ENCODE measurements at places on chromosomes 7 and 10.

DNA sequence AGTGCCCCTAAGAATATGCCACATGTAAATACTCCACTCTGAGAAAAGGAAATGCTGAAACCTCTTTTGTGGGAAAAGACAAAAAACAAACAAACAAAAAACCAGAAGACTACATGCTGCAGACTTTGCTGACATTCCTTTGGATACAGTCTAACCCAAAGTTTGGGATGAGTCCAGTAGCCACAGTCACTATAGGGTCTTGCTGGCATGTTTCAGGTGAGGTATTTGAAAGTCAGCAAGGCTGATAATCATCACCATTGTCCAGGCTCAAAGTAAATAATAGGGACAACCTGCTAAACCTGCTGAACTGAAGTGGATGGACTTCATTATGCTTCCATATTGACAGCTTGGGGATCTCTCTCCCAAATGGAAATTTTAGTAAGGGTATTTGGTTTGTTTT is 1087.0 kb upstream of the LRRTM3 start:
- DNase-seq: no peak

DNA sequence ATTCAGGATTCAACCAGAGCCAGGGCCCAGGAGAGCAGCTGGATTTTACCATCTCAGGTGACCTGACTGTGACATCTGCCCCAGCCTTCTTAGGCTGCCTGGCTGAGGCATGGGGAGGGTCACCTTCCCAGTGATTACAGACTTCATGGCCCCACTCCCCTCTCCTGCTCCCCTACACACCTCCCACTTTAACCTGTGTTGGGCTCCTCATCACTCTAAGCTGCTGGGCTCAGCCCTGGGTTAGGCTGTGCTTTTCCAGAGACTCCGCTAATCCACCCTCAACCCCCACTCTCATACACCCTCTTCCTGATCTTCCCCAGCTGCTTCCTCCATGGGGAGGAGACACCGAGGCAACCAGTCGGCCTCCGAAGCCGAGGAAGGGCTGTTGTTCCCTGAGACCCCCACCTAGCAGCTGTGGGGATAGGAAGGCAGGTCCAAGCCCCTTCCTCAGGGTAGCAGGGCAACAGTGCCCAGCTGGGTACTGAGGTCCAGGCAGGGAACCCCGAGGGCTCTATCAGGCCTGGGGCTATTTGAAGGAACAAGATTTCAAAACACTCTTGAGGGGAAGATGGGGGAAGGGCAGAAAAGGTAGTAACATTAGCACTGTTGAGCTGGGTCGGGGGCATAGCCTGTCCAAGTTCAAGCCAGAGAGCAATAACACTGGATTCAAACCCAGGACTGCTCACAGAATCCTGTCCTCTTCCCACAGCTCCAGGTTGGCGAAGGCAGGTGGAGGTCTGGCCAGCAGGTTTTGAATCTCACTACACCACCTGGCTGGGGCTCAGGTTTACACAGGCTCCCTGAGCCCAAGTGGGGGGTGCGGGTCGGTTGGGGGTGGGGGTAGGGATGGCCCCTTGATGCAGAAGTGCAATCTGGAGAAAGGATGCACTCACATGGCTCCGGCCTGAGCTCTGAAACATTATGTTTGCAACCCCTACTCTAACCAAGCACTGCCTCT is 1.8 kb downstream of the IMPDH1 start:
- peak; percentile 48 for DNase-seq

DNA sequence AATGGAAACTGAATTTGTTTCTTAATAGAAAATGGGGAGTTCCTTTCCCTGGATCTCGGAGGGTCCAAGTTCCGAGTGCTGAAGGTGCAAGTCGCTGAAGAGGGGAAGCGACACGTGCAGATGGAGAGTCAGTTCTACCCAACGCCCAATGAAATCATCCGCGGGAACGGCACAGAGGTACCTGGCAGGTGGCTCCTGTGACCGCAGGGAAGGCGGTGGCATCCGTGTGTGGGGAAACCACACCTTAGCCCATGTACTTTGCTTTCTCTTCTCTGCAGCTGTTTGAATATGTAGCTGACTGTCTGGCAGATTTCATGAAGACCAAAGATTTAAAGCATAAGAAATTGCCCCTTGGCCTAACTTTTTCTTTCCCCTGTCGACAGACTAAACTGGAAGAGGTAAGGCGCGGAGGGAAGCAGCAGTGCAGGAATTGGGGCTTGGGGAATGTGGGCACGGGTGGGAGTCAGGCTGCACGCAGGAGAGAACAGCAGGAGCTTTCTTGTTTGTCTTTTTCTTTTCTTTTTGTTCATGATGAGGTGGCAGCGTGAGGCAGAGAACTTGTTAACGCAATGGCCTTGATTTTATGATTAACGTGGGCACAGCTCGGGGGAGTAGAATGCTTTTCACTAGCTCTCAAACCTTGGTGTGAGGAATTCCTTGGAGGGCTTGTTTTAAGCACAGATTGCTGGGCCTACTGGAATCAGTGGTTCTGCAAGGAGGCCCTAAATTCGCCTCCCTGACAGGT is 12.8 kb downstream of the HKDC1 start:
- DNase-seq: no peak

DNA sequence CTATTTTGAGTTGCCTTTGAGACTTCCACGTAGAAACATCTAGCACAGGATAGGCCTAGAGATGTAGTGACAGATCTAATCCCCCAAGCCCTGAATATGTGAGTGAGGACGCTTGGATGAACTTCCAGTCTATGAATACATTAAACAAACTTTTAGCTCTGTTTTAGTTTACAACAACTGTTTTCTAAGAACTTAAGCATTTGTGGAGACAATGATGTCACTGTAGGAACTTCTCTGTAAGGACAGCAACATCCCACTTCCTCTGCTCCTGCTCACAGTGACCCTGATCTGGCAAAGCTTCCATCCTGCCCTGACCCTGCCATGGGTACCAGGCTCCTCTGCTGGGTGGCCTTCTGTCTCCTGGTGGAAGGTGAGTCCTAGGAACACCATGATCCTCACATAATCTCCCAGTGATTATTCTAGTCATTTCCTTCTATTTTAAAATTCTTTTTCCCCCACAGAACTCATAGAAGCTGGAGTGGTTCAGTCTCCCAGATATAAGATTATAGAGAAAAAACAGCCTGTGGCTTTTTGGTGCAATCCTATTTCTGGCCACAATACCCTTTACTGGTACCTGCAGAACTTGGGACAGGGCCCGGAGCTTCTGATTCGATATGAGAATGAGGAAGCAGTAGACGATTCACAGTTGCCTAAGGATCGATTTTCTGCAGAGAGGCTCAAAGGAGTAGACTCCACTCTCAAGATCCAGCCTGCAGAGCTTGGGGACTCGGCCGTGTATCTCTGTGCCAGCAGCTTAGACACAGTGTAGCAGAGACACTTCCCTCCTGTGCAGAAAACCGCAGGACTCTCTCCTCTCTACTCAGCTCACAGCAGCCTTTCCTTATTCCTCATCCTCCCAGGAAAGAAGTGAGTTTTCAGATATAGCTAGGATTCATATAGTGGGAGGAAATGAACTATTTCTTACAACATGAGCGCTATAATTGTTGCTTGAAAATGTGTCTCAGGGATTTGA is 194.4 kb upstream of the PRSS1 start:
- no peak for DNase-seq

GRCh38 chr7:3336042-3336665 is 35.1 kb downstream of the SDK1 start:
- no peak for DNase-seq

DNA sequence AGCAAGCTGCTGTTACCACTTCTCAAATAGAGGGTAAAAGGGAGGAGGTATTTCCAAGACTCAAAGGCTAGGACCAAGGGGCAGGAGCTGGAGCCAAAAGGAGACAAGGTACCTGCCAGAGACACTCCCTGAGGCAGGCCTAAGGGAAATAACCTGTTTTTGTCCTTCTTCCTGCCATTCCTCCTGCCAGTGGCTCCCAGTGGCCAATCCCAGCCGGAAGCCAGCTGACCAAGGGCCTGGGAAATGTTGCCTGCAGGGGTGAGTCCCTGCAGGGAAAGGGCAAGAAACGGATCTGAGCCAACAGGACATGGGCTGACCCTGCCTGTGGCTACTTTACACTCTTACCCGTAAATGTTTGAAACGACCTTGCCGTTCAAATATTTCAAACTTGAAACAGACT is 3.5 kb downstream of the CYTH3 start:
- no peak for DNase-seq

DNA sequence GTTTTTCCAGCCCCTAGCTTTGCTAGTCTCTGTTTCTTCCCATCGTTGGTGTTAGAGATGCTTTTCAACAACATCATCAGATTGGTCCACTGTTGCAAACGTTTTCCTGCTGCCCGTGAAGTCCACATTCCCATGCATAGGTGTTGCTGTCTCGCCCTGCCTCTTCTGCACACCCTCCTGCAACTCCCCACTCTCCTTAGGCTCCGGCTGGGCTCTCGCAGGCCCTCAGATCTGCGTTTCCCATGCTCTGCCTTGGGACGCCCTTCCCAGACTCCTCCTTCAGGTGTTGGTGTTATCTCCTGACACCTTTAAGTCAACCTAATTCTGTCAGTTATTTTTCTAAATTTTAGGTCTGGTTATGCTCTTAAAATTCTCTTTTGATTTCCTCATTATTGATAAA is 55.0 kb downstream of the ZMYND11 start:
- DNase-seq: no peak

- no peak for DNase-seq
Measured at GRCh38 chr7:102389810-102390209, 6.4 kb upstream of the PRKRIP1 start.

- DNase-seq: no peak
Measured at GRCh38 chr7:32639122-32639521, 143.8 kb downstream of the AVL9 start.

DNA sequence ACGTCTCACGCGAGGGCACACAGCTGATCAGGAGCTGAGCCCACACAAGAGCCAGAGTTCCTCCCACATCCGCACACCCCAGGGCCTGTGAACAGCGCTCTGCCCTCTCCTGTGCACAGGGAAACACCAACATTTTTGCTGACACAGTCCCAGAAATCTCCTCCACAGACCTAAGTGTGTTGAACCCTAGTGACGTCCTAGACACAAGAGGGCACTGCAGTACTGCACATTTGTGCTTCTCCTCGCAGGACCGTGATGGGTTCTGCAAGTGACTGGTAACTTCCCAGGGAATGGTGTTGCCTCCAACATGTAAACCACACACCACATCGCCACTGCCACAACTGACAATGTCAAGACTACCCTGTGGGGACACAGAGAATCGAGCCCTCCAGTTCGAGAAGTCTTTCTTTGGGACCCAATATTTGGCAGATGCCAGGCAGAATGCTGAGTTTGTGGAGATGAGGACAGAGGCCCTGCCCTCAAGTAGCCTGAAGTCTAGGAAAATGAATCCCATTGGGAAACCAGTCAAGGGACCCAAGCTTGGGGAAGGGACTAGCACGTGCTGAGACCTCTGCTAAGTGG is 170.3 kb downstream of the PAXIP1 start:
- DNase-seq: peak; percentile 40

- peak; percentile 21 for DNase-seq
Measured at GRCh38 chr7:148697256-148698006, 1.3 kb upstream of the CUL1 start.

DNA sequence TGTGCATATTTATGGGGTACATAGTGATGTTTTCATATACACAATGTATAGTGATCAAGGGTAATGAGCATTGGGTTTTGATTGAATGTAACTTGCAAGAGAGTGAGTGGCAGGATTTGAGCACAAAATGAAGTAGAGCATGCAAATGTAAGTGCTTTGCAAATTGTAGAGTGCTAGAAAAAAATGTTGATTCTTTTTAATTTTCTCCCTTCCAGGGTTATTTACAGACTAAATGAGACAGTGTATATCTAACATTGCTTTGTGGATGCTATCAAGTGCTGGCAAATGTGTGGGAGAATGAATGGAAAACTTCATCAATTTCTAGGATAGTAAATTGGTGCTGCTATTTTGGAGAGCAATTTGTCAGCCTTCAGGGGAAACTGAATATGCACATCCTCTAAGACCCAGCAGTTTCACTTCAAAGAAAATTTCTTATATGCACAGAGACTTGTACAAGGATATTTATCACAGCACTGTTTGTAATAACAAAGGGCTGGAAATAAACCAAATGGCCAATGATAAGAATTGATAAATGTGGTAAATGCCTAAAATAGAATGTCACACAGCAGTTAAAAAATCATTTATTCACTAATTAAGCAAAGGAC is 120.6 kb upstream of the PLPP4 start:
- no peak for DNase-seq

GRCh38 chr7:18352339-18353255 is 143.0 kb upstream of the HDAC9 start:
- DNase-seq: peak; percentile 63

GRCh38 chr7:111071556-111071955 is 19.4 kb upstream of the LRRN3 start:
- DNase-seq: no peak

- DNase-seq: no peak
Measured at GRCh38 chr7:31720366-31720765, 33.4 kb downstream of the PPP1R17 start.

GRCh38 chr7:130950741-130951140 is 216.7 kb upstream of the KLF14 start:
- no peak for DNase-seq

DNA sequence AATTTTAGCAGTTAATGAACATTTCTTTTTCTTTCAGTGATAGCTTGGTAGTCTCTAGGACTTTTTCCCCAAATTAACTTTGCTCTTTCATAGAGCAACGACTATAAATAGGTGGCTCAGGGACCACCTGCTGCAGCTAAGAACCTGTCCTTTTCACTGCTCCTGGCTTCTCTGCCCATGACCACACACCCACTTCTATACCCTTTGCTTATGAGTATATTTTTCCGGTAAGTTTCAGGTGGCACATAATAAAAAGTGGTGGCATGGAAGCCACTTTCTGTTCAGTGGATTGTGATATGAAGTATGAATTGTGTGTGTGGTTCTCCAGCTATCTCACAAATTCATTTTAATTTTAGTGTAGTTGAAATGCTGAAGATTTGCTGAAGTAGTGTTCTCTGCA is 1.2 kb downstream of the ING3 start:
- DNase-seq: no peak

DNA sequence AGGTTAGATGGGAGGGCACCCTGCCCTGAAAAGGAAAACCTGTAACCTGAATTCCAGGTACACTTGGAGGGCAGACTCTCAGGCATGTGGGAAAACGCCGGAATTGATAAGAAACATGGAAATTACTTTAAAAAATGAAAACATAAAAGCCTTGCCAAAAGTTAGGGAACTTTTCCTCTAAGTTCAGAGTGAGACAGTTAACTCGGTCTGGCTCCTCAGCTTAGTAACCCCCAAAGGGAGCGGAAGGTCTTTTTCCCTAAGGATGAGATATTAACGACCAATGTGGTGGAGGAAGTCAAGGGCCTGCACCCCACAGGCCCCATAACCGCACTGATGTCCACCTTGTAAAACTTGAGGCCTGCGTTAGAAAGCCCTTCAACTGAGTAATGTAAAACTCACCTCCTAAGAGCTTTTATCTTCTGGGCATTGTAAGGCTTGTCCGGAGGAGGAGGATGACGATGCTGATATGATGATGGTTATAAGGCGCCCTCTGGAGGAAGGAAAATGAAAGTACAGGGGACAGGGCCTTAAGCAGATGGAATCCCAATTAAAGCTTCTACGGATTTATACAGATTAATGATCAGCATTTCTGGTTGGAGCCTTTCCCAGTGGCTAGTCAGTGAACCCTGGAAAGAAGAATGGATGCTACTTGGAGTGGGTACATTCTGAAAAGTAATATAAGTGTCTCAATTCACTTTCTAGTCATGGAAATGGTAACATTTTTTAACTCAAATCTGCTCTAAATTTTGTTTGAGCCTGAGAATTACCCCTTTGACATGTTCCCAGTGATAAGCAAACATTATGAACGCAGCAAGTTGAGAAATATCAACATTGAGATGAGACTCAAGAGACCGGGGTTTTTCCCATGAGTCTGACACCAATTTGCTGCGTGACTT is 694 bp downstream of the COL1A2 start:
- peak; percentile 61 for DNase-seq

- no peak for DNase-seq
Measured at GRCh38 chr7:113915956-113916355, 2.9 kb downstream of the PPP1R3A start.

- no peak for DNase-seq
Measured at GRCh38 chr10:33453081-33454025, 118.9 kb upstream of the NRP1 start.

All from SK-N-DZ (cell line).